ENCODE measurements at places on chromosomes 1 and 21. TPM values are rescaled to one million over a fixed set of nuclear protein-coding genes. Genes with fewer than 3 reads are reported as not detected.

GPR153 gene
- 38.2 TPM for total RNA-seq

GRCh38 chr1:226719596-226720387 is 19.3 kb downstream of the ITPKB start:
- no peak for DNase-seq

FAM151A gene
- total RNA-seq = not detected

LDLRAD1 gene
- total RNA-seq = not detected

GRCh38 chr1:193283016-193283415 is 96.6 kb upstream of the B3GALT2 start:
- DNase-seq = peak; percentile 62

Data from LHCN-M2 (cell line).